Testis (tissue), 5 donors: ENCODE measurements at places on chromosomes 1 and 21.

GRCh38 chr1:111739925-111740765 is 950 bp upstream of the INKA2 start:
- peak; percentile 71 for DNase-seq

- peak; percentile 81 for DNase-seq
These were observed 78.8 kb downstream of the SPSB1 start for GRCh38 chr1:9371391-9371935.

DNA sequence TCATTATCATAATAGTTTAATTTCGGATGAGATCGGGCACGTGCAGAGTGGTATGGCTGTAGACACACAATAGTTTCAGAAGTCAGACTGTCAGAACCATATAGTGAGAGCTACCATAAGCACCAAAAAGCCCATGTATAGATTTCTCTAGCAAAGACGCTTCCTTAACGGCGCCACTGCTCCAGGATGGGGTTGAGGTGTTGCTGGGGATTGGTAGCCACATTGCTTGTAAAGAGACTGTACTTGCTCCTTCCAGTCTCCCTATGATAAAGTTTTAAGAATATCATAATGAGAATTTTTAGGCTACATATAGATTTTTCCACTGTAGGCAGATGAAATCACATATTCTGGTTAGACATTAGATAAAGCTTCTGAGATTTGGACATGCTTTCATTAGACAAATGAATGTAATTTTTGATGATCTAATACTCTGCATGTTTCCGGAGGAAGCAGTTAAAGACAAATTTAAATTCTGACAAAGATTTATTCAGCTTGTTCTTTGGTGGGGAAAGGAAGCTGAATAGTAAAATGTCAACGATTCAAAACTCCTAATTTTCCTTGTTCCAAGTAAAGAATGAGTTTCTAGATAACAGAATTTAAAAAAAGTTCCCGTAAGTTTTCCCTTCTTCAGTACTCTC is 77.7 kb downstream of the MAP3K7CL start:
- DNase-seq, result no peak

GRCh38 chr1:64923294-64923718 is 43.0 kb downstream of the JAK1 start:
- no peak for DNase-seq

DNA sequence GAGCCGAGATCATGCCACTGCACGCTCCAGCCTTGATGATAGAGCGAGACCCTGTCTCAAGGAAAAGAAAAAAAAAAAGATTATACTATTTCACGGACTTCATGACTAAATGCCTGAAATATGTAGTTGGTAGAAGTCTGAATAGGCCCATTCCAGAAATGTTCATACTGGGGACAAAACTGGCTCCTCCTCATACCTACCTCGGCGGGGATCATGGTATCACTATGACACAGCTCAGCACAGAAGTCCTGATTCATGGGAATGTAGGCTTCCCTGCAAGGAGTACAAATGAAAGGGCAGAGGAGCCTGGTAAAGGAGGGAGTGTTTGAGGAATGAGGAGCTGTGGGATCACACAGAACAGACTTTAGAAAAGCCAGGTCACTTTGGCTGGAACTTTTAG is 5.0 kb downstream of the SPATA46 start:
- no peak for DNase-seq

- no peak for DNase-seq
These were observed 378.9 kb downstream of the PLPP3 start for GRCh38 chr1:56200442-56200841.

DNA sequence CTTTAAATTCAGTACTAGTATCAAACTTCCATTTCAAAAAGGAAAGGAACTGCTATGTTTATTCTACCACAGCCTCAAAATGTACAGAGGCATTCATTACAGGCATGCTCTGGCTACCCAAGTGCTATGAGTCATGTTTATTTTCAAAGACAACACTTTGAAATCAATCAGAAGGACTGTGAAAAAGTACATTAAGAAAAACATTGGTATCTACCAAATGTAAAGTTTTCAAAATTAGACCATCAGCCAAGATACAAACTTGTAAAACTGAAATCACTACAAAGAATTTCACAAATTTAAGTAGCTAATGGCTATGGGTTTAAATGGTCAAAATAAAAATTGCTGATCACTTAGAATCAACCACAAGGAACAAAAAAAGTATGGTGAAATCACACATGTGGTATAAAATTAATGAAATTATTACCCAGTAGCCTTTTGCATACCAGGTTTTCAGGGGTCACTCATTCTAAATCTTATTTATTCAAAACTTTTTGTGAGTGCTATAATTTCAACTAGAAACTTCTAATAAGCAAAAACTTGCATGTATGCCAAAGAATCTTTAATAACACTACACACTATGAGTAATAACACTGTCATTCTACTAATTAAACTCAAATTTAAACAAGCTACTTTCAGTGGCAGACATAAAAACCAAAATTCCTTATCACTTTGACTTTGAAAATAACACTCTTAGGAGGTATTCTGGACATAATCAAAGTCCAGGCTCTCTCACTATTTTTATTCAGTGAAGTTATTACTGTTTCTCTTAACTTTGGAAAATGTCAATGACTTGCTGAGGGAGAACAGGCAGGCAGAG is 49.2 kb downstream of the ENAH start:
- no peak for DNase-seq

DNA sequence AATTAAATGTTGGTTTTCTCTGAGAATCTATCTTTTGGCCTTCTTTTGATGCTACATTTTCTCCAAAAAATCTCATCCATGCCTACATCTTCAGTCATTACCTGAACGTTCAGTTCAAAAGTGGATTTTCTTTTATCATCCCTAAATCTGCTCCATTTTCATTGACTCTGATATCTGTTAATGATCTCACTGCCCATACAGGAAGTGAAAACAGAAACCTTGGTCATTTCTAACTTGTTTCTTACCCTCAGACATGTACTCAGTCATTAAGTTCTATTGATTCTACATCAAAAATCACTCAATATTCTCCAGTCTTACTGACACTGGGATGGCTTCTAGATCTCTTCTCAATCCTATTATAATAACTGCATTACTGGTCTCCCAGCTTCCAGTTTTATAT is 22.7 kb downstream of the PRKACB start:
- no peak for DNase-seq

- no peak for DNase-seq
These were observed 72.1 kb downstream of the GPR52 start for GRCh38 chr1:174519844-174520243.

DNA sequence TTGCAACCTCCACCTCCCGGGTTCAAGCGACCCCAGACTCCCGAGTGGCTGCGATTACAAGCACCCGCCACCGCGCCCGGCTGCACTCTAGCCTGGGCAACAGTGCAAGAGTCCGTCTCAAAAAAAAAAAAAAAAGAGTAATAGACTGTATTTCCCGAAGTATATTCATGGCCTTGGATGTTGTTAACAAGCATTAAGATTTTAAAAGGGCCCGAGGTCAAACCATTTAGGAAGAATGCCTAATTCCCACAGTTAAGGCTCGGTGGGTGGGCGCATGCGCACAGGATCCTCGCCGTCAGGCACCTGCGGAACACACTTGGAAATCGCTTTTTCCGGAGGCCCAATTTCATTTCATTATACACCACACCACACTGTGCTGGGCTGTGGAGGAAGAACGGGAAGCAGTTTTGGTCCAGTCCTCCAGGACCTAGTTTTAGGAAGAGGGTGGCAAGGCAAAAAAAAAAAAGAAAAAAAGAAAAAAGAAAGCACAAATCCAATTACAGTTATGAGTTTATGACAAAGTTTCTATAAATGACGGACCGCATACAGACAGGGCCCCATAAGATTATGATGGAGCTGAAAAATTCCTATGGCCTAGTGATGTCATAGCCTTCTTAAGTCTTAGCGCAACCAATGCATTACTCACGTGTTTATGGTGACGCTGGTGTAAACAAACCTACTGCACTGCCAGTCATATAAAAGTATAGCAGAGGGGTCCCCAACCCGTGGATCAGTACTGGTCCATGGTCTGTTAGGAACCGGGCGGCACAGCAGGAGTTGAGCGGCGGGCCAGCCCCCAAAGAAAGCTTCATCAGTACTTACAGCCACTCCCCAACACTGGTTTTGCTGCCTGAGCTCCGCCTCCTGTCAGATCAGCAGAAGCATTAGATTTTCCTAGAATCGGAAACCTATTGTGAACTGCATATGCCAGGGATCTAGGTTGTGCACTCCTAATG is 38.2 kb downstream of the H3-3A start:
- DNase-seq, result peak; percentile 51

DNA sequence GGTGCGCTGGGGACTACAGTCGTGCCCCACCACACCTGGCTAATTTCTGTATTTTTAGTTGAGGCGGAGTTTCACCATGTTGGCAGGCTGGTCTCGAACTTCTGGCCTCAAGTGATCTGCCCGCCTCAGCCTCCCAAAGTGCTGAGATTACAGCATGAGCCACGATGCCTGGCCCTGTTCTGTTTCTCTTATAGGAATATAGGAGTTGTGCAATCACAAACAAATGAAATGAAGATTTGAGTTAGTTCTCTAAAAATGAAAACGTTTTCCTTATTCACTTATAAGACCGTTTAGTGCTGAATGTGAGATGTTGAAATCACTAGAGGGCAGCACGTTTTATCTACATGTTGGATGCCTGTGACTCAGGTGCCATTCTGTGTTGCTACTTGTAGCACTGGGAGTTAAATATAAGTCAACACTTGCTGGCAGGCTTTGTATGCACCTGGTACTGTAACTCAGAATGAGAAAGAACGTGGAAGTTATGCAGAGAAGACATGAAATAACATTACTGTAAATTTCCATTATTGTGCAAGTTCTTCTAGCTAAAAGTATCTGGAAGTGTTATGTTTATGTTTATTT is 45.8 kb downstream of the MIGA1 start:
- peak; percentile 36 for DNase-seq

DNA sequence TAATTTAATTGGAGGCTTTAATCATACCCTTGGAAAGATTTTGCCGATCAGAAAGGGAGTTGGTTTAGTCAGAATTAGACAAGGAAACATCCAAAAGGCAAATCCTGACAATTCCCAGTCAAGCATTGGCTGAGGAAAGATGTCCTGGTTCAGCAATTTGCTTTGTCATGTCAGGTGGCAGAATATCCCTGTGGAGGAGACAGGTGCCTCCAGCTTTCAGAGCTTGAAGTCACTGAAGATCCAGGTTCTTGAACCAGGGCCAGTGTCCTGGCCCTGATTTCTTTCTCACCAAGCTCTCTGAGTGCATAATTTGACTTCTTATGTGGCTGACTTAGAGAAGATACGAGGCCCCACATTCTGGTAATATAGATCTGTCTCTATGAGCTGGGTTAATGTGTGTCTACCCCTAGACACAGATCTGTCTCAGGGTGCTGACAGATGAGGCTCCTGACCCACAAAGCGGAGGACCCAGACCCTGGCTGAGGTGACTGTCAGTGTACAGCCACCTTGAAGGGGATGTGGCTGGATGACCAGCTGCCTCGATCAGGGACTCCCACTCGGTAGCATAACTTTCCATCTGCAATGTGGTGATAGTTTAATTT is 118.9 kb downstream of the HHAT start:
- DNase-seq, result no peak

DNA sequence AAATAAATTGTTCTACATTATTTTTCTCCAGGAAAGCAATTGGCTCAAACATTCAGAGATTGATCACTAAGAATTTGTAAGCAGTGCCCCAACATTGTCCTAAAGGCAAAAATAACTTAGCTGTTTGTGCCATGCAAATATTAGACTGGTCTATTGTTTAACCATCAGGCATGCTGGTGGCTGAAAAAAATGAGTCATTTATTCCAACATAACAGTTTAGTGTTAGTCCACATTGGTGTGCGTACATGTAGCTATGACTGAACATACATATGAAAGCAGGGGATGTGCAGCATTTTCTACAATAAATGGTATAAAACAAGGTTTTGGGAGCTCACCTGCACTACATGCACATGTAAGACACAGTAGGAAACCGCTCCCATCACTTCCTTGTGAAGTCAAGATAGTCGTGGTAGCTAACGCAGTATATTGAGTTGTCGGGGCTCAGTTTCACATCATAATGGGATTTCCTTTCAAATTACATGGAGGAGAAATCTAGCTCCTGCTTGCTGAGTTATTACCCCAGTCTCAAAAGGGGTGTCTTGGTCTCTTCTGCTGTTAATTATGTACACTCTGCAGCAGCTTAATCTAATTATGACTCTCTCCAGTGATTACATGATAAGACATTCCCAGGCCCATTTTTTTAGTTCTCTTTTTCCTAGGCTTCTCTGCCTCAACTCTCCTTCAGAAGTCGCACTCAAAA is 199.4 kb downstream of the LYPLAL1 start:
- DNase-seq, result no peak

DNA sequence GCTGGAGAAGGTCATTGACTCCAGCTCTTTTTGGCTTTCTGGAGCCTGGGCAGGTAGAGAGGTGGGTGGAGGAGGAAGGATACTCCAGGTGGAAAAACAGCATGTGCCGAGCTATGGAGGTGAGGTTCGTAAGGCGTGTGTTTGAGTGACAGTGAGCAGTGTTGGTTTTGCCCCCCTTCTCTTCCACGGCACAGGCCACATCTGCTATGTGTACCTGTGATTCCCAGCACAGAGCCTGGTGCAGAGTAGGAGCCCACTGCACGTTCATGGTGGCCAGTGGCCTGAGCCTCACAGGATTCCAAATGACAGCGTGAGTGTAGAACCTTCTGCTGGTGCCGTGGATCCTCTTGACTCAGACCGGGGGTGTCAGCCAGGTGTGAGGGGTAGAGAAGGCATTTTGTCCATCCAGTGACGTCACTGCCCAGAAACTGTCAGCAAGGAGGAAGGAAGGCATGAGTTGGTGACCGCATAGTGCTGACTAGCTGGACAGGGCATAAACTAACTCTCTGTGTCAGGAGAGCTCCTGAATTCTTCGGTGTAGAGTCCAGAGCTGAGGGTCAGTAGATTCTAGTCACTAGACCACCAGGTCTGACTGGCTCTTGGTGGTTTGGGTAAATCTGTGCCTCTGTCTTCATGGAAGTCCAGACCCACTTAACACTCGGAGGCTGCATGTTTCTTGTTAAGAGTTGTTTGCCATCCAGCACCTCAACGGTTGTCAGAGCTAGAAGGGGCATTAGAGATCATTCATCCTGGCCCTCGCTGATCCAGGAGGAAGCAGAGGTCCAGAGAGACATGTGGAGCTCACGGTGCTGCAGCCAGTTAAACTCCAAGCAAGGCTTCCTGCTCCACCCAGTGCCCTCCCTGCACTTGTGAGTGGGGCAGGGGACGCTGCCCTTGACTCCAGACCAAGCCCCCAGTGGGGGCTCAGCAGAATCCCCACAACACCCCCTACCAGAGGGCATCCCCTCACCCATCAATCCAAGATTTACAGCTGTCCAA is 3.8 kb downstream of the QSOX1 start:
- no peak for DNase-seq

GRCh38 chr21:44947111-44947929 is 7.5 kb downstream of the SLX9 start:
- no peak for DNase-seq
